ENCODE measurements at places on chromosomes 5 and 9. TPM values are rescaled to one million over a fixed set of nuclear protein-coding genes. Genes with fewer than 3 reads are reported as not detected.

IFNK gene
- not detected for total RNA-seq

ERBIN gene
- total RNA-seq: 23.0 TPM

PLAC8L1 gene
- total RNA-seq: 0.31 TPM

NRARP gene
- 2.5 TPM for total RNA-seq
